BJ (cell line): ENCODE measurements at places on chromosomes 13 and 19. TPM values are rescaled to one million over a fixed set of nuclear protein-coding genes. Genes with fewer than 3 reads are reported as not detected.

- DNase-seq = no peak
Observed at GRCh38 chr19:7301525-7301924, 7.3 kb upstream of the INSR start.

DNA sequence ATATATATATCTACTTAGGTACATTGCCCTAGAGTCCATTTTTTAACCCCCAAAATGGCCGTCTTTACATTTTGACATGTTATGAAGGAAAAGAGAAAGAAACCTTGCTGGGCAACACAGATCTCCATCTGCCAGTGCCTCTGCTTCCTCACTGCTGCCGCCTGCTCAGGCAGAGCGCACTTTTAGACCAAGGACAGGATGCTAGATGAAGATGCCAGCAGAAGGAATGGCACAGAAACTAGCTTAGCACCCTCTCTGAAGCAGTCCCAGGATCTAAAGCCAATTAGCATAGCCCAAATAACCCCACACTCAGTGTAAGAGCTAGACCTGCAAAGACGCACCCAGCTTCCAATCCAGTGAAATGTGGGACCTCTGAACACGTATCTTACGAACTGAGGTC is 111.9 kb downstream of the RXFP2 start:
- no peak for DNase-seq

DNA sequence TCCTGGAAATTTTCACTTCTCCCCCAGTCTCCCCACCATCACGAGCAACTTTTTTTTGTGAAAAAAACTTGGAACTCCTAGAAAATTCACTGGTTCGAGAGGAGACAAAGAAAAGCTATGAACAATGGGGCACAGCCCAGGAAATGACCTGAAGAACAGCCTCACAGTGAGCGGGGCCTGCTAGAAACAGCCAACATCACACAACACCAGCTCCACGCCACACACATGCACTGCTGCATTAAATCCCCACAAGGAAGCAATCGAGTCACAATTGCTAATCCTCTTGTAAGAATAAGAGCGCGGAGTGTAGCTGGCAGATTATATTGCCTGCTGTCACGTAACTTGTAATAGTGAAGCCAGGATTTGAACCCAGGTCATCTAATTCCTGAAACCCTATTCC is 48.8 kb downstream of the SLC7A1 start:
- DNase-seq = no peak

GRCh38 chr13:72534951-72535640 is 192.3 kb downstream of the MZT1 start:
- DNase-seq = no peak

The ZGLP1 gene
- polyA plus RNA-seq = 1.2 TPM in 2 replicates
